NCI-H1105 treated with DMSO at 0.1 percent for 48 hours (cell line): ENCODE measurements at places on chromosomes 7 and 10.

- no peak for DNase-seq
These were observed 16.4 kb downstream of the PTTG1IP2 start for GRCh38 chr7:90485734-90486316.

- DNase-seq = peak; percentile 37
These were observed 11.3 kb downstream of the CPA2 start for GRCh38 chr7:130277763-130278643.

DNA sequence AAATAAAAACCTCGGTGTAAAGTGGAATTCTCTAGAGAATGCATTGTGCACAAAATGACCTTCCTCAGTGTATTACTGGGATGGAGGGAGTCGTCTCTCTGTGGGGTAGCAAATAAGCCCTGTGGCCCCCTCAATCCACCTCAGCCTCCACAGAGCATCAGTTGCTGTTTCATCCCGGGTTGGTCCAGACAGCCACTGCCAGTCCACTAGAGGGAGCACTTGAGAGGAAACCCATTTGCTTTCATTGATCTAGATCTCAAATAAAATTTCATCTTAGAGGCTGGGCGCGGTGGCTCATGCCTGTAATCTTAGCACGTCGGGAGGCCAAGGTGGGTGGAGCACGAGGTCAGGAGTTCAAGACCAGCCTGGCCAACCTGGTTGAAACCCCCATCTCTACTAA is 1128.7 kb downstream of the CNTNAP2 start:
- no peak for DNase-seq

DNA sequence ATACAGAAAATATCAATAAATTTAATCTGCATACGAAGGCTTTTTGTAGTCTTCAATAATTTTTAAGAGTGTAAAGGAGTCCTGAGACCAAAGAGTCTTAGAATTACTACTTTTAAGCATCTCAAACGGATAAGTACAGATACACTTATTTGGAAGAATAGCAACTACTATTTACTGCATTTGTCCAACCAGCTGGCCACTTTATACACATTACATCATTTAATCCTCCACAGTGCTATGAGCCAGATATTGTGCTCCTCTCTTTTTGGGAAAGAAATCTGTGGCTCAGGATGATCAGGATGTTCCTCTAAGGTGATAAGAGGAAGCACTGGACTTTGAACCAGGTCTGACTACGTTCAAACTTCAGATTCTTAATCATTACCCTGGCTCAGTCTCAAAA is 588.6 kb upstream of the LRRTM3 start:
- DNase-seq = no peak

DNA sequence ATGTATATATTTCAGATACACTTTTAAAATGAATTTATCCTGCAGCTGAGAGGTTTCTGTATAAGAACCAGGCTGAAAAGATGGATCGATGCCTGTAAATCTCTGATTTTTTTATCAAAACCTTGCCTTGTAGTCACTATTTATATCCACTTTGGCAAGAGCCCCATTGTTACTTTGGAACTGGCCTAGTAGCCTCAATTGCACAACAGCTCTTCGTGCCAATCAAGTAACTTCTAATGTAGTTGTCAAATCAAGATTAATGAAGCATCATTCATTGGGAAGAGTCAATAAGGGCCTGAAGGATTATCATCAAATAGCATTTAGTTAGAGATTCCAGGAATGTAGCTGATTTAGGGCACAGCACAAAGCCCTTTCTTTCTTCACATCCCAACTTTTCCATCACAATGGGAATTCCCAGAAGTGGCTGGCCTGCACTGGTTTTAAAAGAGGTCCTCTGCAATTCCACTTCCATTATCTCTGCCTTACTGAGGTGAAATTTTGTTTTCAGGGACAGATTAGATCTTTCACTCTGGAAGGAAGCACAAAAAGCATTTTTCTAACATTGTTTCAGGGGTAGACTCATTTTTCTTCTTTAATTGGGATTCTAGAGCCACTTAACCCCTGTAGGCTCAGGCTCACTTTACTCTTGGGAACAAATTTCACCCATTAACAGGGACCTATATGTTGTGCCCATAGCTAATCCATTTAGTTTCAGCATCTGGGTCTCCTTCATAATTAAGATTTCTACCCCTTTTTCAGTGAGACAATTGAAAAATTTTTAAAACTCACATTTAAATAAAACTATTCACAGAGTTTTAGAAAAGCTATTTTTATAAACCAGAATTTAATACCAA is 97.8 kb downstream of the CALCR start:
- no peak for DNase-seq

DNA sequence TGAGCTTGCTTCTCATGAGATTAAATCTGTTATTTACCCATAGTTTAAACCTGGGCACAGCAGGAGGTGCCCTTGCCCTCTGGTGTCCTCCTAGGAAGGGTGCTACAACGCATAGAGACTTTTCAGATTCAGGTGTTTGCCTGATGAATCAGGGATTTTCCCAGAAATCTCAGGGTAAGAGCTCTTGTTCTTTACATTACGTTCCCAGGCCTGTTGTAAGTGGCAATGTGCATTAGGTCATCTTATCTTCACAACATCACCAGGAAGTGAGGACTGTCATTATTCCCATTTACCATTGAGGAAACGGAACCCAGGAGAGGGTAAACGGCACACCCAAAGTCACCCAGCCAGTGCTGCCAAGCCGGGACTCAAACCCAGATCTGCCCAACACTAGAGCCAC is 73.0 kb downstream of the NHLRC2 start:
- no peak for DNase-seq

DNA sequence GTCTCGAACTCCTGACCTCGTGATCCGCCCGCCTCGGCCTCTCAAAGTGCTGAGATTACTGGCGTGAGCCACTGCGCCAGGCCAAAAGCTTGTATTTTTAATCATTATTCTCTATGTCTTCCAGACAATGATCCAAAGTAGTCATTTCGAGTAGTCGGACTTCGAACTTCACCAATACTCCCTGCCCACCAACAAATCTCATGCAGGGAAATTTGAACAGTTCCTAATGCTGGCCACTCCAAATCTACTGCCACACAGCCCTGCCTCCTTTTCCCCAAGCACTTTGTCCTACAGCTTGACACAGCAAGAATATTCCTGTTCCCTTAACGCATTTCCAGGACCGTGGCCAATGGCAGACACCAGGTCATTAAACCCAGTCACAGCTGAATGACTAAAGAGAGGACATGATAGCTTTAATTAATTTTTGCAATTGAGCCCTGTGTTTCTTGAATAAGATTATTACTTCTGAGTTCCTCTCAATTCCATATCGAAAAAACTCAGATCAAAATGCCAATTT is 142.3 kb upstream of the NRP1 start:
- DNase-seq = peak; percentile 41

DNA sequence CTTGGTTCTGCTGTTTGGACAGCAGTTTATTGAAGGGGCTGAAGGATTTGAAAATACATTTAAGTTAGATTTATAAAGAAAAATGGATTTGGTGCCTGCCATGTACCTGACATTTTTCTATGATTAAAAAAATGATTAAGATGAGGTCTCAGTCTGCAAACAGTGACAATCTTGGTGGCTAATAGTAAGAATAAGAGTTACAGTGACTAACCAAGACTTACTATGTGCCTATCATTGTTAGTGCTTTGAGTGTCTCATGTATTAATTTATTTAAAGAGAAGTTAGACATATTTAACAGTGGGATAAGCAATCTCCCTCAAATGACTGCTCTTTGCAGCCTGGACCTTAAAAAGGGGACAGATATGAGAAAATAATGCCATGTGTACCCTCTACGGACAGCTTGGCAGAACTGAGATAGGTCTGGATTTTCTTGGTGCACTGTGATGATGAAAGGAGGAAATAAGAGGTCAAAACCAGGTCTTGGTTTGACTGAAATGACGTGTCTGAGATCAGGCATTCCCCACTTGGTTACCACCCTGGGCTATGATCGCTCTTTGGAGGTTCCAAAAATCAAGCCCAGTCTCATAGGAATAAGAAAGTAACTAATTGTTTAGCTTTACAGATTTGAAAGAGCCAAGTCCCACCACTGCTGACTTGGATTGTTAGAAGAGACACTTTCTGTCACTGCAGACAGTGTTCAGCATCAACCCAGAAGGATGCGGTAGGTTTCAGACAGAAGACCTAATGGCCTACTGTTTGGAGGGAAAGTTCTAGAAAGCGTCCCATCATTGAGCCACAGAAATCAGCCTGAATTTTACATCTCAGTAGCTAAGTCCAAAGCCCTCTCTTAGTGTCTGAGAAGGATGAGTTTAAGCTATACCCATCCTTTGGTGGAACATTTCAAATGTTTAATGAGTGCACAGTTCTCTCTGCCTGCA is 2.1 kb downstream of the CASP7 start:
- no peak for DNase-seq
